ENCODE measurements at places on chromosomes 4 and X. TPM values are rescaled to one million over a fixed set of nuclear protein-coding genes. Genes with fewer than 3 reads are reported as not detected.

GRCh38 chr4:101022151-101023024, 324.9 kb downstream of the PPP3CA start:
- no peak for DNase-seq

GRCh38 chrX:129875669-129876068, 30.3 kb upstream of the UTP14A start:
- no peak for DNase-seq

DNA sequence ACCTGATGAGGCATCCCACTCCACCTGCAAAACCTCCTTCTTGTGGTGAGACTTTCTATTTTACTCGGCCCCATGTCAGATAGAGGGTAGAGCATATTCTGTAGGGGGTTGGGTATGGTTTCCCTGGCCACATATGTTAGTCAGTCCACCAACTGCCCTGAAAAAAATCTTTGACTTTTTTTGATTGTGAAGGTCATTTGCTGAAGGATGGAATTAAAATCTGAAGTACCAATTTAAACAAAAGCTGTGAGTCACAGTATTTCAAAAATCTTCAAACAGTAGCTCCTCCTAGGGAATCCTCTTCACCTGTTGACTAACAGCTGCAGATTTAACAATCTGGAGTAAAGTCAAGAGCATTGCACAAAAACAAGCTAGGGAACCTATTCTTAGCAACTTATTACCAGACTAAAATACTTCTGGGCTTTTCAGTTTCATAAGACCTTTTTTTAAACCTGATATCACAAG, 8.0 kb upstream of the CCDC110 start:
- no peak for DNase-seq

DNA sequence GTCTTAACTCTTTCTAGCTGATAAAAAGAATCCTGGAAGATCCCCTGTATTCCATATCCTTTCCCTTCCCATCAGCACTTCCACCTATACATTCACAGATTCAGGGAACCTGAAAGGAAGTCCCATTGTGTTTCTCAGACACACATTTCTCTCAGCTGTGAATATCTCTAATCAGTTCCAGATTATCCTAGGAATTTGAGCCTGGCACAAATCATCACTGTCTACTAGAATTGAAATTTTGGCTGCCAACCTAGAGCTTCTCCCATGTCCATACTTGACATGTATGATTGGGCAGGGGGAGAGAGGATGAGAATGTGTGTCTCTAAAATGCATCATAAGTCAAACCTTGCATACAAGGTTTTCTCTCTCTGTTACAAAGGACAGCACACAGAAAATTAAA, 53.1 kb downstream of the NDST3 start:
- no peak for DNase-seq

- no peak for DNase-seq
These were observed 190.9 kb upstream of the BANK1 start for GRCh38 chr4:101599620-101600019.

The CCDC120 gene
- 14.7 TPM for polyA plus RNA-seq

GRCh38 chr4:110793381-110793801, 170.5 kb upstream of the PITX2 start:
- DNase-seq = no peak

DNA sequence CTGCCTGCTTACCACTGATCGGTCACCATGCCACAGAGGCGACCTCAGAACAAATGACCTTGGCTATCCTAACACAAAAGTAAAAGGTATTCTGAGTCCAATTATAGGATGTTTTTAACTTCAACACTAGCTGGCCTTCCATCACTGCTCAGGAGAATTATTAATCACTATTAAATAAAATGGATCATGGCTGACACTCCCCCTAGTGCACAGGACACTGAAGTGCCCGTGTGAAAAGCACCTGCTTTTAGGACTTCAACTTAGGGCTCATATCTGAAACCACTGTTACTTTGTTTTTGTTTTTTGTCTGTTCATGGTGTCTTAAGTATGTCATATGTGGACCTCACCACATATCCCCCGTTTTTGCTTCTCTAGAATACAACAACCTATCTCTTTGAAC, 33.9 kb downstream of the STX18 start:
- no peak for DNase-seq
